ENCODE measurements at places on chromosomes 16 and 17. TPM values are rescaled to one million over a fixed set of nuclear protein-coding genes. Genes with fewer than 3 reads are reported as not detected.

The ADORA2B gene
- 15.3 TPM for total RNA-seq

The MT1A gene
- total RNA-seq = 18.2 TPM

The KRTAP1-5 gene
- not detected for total RNA-seq

The PRSS22 gene
- 1.2 TPM for total RNA-seq

The HOXB5 gene
- 1.5 TPM for total RNA-seq

The MRPS23 gene
- total RNA-seq = 158 TPM

The PDILT gene
- total RNA-seq = not detected

The NOD2 gene
- total RNA-seq = not detected

All from A549 treated with CORT108297 at 1 μM for 4 hours (cell line).